Naive thymus-derived CD8-positive, alpha-beta T cell (primary cell): ENCODE measurements at places on chromosomes 16 and 17.

- DNase-seq = no peak
Measured at GRCh38 chr16:19114359-19115147, 789 bp downstream of the ITPRIPL2 start.

- no peak for DNase-seq
Measured at GRCh38 chr16:14036889-14037288, 34.2 kb upstream of the MRTFB start.

DNA sequence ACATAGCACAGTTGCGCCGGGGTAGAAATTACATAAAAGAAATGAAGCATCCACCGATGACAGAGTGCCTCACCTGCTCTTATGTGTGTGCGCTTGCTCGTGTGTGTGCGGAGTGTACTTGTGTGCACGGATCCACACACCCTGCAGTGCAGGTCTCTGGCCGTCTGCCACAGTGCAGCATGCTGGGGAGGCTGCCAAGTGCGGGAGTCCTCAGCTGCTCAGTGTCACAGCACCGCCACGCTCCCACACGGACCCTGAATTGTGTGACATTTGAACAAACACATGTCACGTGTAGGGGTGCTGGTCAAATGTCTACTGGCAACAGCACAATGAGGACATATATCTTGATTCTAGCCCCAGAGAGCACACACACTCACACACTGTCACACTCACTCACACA is 243.0 kb upstream of the MYOCD start:
- no peak for DNase-seq

DNA sequence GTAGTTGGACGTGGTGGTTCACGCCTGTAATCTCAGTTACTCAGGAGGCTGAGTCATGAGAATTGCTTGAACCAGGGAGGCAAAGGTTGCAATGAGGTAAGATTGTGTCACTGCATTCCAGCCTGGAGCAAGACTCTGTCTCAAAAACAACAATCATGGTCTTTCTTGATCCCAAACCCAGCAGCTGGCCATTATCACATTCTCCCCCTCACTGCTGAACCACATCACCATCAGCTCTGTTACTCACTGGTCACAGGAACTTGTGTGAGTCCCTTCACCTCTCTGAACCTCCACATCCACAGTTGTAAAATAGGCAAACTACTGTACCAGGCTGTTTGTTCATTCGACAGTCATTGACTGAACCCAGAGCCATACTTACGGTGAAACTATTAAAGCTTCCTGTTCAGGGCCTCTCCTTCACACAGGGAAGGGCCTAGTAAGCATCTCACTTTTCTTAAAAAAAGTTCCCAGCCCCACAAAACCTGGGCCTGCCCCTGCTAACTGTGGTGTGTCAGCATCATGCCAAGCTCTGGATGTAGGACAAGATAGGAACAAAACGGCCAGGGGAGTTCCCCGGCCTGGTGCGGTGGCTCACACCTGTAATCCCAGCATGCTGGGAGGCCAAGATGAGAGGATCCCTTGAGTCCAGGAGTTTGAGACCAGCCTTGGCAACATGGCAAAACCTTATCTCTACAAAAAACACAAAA is 104.7 kb downstream of the COPRS start:
- no peak for DNase-seq

- no peak for DNase-seq
Measured at GRCh38 chr16:65301029-65301428, 179.2 kb upstream of the CDH11 start.

DNA sequence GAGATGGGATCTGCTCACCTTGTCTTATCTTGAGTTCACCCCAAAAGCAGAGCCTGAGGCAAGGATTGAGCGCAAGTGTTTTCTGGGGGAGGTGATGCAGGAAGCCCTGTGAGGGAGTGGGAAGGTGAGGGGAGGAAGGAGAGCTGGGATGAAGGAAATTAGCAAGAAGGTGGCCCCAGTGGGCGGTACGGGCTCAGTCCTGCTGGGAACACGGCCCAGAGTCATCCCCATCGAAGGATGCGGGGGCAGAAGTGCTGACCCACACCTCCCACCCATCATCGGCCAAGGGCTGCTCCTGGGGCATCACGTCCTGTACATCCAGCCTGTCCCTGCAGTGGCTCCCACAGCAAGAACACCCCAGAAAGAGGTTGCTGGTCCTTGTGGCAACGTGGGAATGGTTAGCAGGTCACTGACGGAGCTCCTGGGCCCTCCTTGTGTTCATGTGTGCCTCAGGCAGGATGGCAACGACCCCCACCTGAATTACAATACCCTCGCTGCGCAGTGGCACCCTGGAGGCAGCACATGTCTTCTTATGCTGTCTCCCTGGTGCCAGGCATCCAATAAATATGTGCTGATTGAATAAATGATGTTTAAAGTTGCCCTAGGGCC is 18.2 kb downstream of the C16orf95 start:
- no peak for DNase-seq

- DNase-seq = peak; percentile 83
Measured at GRCh38 chr17:18184143-18185031, 759 bp downstream of the ALKBH5 start.

DNA sequence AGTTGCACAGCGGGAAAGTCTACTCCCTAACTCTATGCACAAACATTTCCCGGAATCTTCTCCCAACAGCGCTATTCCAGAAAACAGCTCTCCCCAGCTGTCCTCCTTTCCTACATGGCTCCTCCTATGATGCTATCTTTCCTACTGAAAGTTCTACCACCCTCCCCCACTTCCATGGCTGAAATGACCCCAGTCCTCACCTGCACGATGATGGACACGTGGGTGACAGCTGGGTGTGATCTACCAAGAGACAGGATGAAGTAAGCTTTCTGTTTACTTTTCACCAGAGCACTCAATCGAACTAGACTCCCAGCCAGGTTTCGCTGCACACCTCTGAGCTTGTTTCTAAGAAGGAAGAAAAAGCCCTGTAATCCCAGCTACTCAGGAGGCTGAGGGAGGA is 10.7 kb downstream of the CTC1 start:
- DNase-seq = no peak

DNA sequence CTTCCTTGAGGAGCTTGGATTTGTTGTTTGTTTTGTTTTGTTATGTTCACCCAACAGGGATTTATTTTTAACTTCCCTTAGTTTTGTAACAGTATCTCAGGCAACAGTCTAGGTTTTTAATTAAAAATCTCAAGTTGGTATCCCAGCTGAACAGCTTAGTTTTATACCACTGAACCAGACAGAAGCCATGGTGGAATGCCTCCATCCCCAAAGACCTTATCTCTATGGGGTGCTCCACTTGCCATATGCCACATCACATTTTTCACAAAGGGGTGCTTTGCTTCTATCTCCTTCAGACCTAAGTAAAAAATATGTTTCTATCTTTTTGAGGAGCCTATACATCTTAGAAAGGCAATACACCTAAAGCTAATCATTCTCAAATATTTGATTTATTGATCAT is 715.8 kb upstream of the KIF2B start:
- no peak for DNase-seq

DNA sequence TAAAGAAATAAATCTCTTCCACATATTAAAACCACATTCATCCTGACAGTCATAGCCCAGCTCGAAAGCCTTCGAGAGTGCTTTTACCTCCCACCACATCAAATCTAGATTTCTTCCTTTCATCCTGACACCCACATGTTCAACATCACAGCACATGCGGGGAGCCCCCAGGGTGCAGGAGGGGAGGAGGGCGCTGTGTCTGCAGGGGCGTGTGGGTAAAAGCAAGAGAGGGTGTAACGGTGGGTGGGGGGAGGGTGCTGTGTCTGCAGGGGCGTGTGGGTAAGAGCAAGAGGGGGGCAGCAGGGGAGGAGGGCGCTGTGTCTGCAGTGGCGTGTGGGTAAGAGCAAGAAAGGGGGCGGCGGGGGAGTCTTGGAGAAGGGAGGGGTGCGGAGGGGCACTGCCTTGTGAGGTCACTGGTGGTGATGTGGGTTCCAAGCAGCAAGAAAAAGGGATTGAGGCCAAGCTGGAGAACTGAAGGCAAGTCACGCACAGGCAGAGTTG is 34.7 kb downstream of the ADCY9 start:
- peak; percentile 77 for DNase-seq
